ENCODE measurements at places on chromosomes 16 and 17.

GRCh38 chr17:75842963-75843576, 1.1 kb downstream of the UNC13D start:
- no peak for DNase-seq

- no peak for DNase-seq
Observed at GRCh38 chr16:72937916-72938794, 109.8 kb downstream of the ZFHX3 start.

- DNase-seq, result no peak
Observed at GRCh38 chr16:55842369-55843104, 9.6 kb upstream of the CES1 start.

DNA sequence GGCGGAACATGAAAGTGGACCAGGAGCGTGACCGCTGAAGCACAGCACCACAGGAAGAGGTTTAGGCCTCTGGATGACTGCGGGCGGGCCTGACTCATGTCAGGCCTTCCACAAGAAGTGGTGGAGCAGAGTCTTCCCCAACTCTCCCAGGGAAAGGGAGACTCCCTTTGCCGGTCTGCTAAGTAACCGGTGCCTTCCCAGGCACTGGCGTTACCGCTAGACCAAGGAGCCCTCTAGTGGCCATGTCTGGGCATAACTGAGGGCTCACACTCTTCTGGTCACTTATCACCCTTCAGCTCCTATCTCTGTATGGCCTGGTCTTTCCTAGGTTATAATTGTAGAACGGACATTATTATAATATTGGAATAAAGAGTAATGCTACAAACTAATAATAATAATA, 1931.9 kb downstream of the TP53TG3F start:
- peak; percentile 10 for DNase-seq

DNA sequence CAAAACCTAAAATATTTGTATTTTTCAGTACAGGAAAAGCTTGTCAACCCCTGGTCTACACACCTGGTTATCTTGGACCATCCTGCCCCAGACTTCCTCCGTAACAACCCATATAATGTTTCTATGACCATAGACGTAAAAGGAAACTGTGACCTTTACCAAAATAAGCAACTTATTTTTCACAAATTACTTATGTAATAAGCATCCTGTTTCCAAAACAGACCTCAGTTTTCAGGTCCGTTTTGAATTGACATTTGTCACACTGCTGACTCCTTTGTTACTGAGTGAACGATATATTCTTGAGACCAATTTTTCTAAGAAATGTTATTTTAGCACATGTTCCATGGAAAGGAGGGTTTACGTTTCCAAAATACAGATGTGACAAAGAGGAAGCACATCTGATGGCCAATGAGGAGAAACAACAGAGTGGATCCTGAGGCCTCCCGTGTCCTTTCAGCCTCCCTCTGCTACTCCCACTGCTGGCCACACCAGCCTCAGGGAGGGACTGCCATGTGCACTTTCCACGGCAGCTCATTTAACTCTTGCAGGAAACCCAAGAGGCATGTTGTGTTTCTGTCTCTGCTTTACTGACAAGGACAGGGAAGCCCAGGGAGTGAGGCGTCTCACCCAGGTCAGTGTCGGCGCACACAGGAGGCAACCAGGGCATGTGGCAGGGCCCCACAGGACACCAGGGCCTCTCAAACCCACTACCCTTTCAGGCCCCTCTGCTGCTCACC, 20.1 kb upstream of the ALDH3A1 start:
- no peak for DNase-seq

DNA sequence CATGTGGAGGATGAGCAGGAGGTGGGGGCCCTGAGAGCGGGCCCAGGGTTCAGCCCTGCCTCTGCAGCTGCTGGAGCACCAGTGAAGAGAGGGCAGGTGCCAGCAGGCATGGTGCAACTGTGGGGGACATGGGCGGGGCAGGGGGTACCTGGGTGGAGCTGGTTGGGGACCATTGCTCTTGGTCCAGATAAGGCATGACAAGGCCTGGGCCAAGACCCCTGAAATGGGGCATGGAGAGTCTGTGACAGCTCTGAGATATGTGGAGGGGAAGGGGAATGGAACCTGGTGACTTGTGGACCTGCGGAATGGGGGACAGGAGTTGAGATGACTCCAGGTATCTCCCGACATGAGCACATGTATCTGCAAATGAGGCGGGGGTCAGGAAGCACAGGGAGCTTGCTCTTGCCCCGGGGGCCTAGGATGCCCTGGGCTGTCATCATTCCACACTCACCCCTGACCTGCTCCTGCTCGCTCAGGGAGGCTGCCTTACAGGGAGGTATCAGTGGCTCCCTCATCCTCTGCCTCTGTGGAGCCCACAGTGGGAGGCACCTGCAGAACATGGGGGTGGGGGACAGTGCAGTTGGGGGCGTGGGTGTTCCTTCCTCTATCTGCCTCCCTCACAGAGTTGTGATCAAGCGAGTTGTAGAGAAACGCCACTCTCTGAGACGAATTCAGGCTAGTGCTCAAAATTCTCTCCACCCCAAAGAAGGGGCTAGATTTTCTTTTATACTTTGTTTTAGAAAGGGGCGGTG, 40.2 kb downstream of the TMEM235 start:
- DNase-seq, result no peak

- DNase-seq, result no peak
Observed at GRCh38 chr16:69108064-69108904, 2.8 kb downstream of the HAS3 start.

DNA sequence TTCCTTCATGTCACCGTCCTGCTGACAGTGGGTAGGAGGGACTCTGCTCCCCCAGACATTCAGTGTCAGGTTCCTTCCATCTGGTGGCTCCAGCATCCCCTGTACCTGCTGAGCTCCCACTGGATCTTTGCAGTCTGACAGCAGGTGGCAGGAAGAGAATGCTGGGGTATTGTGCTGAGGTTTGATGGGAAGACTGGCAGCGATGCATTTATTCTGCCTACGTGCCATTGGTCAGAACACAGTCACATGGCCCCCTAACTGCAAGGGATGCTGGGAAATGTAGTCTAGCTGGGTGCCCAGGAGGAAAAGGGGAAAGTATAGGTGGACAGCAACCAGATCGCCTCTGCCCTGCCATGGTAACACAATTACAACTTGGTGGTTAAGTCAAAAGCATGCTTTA, 44.4 kb downstream of the IRX3 start:
- DNase-seq, result no peak

GRCh38 chr17:3959921-3960601, 4.2 kb downstream of the ATP2A3 start:
- no peak for DNase-seq

DNA sequence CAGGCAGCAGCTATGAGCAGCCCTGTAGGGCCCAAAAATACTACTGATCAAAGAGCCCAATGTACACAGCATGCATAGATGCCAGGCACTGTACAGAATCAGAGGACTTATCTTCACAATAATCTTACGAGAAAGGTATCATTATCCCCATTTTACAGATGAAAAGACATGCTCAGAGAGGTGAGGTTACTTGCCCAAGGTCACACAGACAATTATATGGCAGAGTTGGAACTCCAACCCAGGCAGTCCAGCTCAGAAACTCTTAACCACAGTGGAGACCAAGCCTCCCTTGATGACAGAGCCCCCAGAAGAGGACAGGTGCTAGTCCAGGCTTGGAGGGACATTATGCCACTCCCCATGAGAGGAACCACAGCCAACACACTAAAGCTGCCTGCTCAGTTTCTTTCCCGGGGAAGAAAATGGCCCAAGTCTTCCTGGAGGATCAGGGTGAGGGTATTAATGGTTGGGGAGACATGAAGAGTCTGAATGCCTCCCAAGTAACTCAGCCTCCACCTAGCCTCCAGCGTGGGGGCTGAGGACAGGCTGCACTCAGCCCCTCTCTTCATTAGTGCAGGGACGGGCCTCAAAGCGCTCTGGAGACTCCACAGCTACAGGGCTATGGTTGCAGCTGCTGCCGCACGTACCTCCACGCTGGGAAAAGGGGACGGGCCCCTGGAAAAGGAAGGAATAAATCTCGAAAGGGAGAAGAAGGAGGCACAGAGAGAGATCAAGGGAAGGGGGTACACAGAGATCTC, 826 bp downstream of the UNC119 start:
- DNase-seq, result no peak

GRCh38 chr16:27175888-27176287, 27.4 kb upstream of the KDM8 start:
- no peak for DNase-seq

DNA sequence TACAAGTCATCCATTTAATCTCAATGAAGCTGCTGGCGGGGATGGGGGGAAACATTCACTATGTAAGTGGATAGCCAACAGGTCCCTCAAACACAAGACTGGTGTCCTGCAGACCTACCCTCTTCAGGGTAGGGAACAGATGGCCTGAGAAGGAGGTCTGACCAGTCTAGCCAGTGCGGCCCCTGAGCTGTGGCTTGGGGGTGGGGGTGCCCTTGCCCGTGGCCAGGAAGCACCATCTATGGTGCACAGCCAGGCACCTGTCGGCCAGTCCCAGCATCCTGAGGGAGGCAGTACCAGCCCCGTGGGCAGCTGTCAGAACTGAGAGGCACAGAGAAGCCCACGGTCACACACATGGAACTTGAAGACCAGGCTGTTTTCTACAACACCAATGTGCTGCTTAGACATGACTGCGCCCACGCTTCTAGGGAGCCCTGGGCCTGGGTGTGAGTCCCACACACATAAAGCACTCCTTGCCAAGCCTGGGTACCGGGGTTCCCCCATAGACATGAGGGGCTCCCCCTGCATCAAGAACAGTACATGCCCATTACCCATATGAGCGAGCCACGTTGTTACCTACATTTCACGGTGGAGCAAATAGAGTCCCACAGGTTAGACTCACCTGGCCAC, 40.9 kb downstream of the RMI2 start:
- DNase-seq, result no peak

GRCh38 chr16:23141959-23142740, 7.1 kb downstream of the USP31 start:
- no peak for DNase-seq

- no peak for DNase-seq
Observed at GRCh38 chr16:30046178-30046577, 15.1 kb upstream of the TLCD3B start.

- no peak for DNase-seq
Observed at GRCh38 chr16:57617604-57618111, 10.8 kb upstream of the ADGRG1 start.

GRCh38 chr17:57603978-57604377, 141.1 kb downstream of the CCDC182 start:
- DNase-seq, result peak; percentile 47

DNA sequence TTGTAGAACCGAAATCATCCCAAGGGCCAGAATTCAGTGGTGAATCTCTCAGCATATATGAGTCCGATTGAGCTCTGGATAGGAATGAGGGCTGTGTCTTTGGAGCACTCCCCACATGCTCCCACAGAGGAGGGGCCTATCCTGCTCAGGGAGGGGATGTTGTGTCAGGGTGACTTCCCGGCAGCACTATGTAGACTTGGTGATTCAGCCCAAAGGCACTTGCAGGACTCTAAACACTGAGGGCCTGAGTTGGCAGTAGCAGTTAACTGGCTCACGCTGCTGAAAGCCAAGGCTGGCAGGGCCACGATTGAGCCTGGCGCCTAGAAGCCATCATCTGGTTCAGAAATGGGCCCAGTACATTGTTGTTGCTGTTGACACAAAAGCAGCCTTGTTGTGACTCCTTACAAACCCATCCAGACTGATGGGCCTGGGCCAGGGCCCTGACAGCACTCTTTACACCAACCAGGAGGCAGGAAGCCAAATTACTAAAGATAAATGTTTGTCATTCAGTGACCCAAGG, 31.9 kb downstream of the NMT1 start:
- DNase-seq, result no peak

- no peak for DNase-seq
Observed at GRCh38 chr16:2753733-2754020, 1.2 kb downstream of the SRRM2 start.

Data from stimulated activated CD4-positive, alpha-beta T cell treated with anti-CD3 and anti-CD28 coated beads, Interleukin-4, amount 100 ng/mL, for 48 hours (primary cell).